Activated naive CD8-positive, alpha-beta T cell treated with anti-CD3 and anti-CD28 coated beads, Interleukin-2, amount 50 U/mL, for 16 hours (primary cell): ENCODE measurements at places on chromosomes 6 and 20.

DNA sequence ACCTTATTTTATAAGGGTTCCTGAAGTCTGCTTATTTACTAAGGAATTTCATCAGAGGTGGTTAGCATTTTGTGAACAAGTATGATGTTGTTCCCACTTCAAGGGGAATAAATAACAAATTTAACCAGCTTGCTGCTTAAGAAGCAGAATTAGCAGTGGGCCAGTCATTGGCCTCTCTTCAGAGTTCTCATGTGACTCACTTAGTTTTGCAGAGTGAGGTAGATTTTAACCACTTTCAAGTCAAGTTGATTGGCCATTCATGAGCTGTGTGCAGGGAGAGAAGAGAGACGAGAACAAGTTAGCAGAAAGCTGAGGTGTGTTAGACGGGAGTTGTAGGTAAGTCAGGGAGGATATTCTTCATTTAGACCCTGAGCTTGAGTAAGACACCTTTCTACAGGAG is 18.1 kb downstream of the TOP1 start:
- no peak for DNase-seq

- DNase-seq: no peak
Observed at GRCh38 chr6:34964564-34964963, 75.5 kb downstream of the ANKS1A start.

GRCh38 chr6:121670511-121670910 is 235.1 kb downstream of the GJA1 start:
- no peak for DNase-seq

GRCh38 chr6:121691126-121691551 is 255.7 kb downstream of the GJA1 start:
- DNase-seq: no peak

DNA sequence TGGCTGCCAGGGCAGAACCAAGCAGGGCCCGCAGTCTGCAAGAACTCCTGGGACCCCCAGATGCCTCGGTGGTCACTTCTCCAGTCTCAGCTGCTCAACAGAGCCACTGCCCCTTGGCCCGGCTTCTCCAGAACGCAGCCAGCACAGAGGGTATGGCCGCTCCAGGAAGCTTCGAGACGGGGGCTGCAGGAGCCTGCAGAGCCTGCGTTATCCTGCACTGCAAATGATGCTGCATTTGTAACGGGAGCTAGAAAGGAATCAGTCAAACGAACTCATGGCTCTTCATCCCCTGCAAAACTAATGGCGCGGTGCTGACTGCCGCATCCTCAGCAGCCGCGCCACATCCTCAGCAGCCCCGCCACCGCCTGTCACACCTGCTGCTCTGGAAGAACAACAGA is 254.9 kb downstream of the TAF4 start:
- DNase-seq: no peak

DNA sequence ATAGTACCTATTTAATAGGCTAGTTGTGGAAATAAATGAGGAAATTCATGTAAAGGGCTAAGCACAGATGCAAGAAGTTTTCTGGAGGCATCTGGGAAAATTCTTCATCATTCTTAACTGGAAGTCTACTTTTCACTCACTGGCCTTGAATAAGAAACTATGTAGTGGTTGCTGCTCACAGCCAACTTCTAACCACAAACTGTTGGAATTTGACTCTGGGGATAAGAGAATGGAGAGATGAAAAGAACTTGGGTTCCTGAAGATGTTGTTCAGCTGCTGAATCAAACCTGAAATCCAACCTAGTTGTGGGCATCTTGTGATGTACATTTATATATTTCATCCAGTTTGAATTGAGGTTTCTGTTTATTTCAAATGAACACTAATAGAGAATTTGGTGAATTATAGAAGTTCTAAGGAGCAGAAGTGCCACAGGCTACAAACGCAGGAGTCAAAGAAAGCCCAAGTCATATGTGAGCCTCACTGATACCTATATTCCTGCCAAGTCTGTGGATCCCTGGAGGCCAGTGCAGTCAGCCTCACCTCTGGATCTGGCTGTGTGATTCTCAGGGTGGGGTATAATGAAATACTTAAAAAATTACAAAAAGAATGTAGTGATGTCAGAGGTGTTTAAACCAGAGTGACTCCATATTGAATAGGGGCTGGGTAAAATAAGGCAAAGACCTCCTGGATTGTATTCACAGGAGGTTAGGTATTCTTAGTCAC is 18.7 kb upstream of the MEI4 start:
- DNase-seq: no peak
